ENCODE measurements at places on chromosomes 1 and 21.

DNA sequence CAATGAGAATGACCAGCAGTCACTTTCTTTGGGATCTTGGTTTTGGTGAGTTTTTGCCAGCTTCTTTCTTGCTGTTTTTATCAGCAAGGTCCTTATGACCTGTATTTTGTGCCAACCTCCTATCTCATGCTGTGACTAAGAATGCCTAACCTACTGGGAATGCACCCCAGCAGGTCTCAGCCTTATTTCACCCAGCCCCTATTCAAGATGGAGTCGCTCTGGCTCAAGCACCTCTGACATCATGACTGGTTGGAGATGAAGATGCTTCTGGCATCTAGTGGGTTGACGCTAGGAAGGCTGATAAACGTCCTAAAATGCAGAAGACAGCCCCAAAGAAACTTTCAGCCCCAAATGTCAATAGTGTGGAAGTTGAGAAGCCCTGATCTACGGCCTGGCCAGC is 33.6 kb upstream of the NHLH2 start:
- DNase-seq = no peak

DNA sequence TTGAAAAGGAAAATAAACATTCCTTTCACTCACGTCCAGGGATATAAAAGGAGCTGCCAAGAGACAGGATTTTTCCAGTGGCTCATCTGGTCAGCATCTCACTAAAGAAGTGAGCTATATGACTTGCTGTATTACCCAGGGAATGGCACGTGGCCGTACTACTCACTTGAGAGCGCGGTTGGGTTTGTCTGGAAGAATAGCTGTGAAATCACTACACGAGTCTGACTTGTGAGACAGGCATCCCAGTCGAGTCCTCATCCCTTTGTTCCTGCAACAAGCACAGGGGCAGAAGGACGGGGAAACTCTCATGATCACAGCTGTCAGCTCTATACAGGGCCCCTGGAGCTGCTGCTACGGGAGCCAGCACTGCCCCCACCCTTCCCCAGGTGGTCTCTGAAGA is 17.7 kb downstream of the RGS8 start:
- DNase-seq = no peak

GRCh38 chr1:210024996-210025395 is 87.0 kb downstream of the SYT14 start:
- no peak for DNase-seq

DNA sequence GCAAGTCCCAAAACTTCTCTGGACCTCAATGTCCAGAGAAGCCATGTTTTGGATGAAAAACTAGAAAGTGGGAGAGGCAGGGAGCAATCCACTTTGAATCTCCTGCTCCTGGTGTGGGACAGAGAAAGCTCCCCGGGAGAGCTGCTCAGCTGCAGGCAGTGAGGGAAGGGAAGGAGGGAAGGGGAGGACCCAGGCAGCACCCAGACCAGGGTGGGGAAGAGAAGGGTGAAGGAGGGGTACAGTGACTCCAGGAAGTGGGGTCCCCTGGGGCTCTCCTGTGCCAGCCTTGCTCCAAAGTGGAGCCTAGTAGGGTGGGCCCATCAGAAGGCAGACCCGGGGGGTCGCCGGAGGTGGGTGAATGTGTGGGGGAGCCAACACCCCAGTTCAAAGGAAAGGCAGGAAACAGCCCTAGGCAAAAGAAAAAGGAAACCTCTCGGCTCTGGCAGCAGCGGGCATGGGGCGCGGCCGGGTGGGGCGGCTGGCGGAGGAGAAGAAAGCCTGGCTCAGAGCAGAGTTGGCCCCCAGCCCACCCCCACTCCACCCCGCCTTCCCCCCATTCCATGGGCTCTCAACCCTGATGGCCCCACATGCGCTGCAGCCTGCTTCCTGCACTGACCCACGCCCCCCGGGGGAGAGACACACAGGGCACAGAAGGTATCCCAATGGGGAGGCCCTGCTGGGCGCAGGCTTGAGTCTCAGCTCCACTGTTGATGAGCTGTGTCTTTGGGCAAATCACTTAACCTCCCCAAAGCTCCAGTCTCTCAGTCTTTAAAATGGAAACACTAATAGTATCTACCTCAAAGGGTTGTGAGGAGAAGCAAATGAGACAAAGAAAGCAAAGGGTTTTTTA is 5.7 kb downstream of the LGR6 start:
- DNase-seq = no peak

DNA sequence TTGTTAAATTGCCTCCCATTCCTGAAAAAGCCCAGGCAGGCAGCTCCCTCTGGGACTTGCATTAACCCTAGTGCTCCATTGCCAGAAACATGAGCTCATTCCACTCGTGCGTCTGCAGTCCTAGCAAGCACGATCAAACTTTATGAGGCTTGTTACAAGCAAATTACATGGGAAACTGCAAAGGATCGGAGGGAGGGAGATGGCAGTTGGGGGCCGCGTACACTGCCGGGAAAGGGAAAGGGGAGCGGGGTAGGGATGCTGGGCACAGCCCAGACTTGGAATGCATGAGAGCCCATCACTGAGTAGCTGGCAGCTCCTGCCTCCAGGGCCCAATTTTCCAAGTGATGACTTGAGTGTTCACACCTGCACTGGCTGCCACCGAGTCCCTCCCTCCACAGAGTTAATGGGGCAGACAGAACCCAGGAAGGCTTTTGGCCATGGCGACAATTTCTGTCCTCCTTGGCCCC is 169.9 kb downstream of the BRINP2 start:
- no peak for DNase-seq

GRCh38 chr1:7262611-7263010 is 477.4 kb downstream of the CAMTA1 start:
- no peak for DNase-seq

DNA sequence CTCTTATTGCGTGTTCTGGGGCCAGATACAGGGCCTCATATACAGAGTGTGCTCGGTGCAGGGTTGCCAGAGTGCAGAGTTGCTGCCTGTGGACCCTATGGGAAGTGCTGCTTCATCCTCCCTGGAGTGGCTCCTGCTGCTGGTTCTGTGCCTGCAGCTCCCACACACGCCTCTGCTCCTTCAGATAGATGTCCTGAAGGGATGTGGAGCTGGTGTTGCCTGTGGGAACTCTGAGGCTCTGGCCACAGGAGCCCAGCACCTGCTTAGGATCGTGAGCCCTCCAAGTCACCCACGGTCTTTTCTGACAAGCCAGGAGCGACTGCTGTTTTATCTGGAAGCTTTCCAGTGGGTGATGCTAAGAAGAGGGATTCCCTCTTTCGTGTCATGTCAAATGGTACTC is 120.5 kb downstream of the CAMTA1 start:
- DNase-seq = no peak

- DNase-seq = peak; percentile 40
These were observed 584 bp upstream of the C1orf141 start for GRCh38 chr1:67135354-67135753.

GRCh38 chr1:31234123-31234708 is 5.5 kb downstream of the NKAIN1 start:
- DNase-seq = no peak

DNA sequence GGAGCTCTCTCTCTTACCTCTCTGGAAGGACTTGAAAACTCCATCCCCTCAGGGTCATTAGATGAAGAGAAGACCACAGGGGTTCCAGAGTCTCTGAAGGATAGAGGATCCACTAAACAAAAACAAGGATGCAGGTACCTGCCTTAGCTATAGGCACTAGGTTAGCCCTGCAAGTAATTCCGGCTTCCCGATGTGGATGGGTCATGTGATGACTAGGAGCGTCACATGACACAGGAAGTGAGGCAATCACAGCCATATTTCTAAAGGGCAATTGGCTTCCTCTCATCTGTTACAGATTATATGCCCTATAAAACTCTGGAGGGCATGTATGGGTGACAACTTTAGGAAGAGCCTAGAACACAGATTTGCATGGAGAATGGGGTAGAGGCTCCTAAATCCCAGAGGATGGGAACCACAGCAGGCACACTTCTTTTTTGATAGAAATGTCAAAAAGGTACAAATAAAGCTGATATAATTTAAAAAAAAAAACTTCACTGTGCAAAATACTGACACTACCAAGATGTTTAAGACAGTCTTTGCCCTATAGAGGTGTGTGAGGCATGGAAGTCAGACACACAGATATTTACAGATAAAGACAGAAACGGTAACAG is 14.1 kb downstream of the ENTREP3 start:
- no peak for DNase-seq

DNA sequence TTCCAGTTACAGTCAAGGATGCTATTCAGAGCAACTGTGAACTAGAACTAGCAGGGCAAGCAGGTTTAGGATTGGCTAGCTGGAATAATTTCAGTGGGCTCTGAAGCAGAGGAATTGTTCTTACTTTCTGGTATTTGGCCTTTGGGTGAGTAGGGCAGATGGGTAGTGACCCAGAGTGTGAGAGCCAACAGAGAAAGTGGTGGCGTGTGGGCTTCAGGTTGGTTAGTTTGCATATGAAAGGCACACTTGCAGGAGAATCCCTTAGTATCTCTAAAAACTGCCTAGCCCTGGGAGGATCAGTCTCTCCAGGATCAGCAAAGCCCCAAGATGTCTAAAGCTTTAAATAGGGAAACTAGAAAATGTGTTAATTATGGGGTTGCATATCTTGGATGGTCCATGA is 67.6 kb upstream of the LRRC8B start:
- DNase-seq = no peak

GRCh38 chr1:158998781-158999161 is 10.9 kb upstream of the IFI16 start:
- DNase-seq = no peak

DNA sequence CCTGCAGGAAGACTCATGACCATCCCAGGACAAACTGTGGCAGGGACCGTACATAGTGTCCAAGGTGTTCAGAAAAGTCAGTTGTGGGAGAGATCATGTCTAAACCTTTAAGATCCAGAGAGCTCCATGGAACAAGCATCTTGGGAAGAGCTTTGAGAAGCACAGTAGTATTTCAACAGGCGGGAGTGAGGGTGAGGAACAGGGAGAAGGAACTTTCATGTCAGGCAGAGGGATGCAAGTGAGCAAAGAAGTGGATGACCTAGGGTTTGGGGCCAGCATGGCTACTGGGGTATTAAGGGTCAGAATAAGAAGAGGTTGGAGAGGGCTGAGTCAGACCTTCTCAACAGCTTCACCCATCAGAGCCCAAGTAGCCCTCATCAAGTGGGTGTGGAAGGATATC is 147.9 kb upstream of the ETV3 start:
- no peak for DNase-seq

- DNase-seq = no peak
These were observed 240.6 kb upstream of the TMEM51 start for GRCh38 chr1:14912839-14913481.

DNA sequence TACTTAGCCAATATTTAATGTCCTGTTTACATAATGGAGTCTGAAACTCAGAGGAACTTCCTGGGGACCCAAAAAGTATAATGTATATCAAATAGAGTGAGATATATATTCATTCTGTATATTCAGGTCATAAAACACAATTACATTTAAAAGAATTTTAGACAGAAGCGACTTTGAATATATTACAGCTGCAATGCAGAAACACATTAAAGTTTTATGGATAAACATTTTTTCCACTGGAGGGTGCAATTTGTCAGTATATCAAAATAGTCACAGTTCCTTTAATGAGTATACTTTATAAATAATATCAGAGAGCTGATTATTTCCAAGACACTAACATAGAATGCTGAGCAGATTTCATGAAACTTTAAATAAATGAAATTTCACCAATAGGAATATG is 43.9 kb upstream of the CRB1 start:
- no peak for DNase-seq

DNA sequence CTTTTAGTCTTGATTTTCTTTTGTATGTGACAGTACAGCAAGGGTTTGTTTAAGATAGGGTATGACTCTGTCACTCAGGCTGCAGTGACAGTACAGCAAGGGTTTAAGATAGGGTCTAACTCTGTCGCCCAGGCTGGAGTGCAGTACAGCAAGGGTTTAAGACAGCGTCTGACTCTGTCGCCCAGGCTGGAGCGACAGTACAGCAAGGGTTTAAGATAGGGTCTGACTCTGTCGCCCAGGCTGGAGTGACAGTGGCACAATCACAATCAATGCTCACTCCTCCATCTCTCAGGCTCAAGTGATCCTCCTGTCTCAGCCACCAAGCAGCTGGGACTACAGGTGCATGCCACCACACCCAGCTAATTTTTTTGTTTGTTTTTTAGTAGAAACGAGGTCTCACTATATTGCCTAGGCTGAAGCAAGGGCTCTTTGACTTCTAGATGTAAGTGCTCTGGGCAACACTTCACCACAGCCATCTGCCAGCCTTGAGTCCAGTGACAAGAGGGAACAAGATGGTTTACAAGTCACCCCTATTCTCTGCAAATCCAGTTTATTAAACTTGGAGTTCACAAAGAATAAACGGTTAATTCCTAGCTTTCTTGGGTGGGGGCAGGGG is 965 bp upstream of the SH2D5 start:
- no peak for DNase-seq

DNA sequence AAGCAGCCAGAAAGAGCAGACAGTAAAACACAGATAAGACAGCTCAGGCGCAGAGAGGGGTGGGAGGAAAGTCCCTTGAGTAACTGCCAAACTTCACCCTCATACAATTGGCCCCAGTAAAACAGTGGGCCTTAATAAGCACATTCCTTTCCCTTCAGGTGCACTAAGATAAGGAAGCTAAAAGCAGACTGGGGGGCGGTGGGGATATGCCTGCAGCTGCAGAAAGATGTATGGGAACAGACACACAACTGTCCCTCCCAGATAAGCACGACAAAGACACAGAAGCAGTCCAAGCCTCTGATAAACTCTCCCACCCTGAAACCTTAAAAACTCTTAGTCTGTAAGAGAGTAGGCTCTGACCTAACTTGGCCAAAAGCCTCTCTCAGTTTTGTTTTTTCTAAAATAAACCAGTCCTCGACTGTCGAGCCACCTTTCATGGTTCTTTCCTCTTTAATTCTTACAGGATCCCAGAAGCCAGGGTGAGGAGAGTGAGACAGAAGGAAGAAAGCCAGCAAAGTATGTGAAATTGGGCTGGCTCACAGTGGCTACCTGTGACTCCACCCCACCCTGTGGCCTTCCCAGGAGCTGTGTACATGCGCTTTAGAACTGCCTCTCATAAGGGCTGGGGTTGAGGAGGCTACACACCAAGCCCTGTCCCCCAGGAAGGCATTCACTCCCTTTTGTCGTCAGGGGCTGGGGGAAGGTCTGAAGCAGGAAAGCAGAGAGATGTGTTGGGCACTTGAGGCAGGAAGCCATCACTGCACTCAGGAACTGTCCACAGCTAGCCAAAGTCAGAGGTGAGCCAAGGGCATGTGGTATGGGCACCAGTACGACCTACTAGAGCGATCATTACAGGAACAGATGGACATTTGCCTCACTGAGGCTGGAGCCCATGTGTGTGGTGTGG is 4.6 kb downstream of the PGLYRP4 start:
- no peak for DNase-seq

- peak; percentile 62 for DNase-seq
These were observed 48.5 kb downstream of the NR5A2 start for GRCh38 chr1:200075938-200076546.

DNA sequence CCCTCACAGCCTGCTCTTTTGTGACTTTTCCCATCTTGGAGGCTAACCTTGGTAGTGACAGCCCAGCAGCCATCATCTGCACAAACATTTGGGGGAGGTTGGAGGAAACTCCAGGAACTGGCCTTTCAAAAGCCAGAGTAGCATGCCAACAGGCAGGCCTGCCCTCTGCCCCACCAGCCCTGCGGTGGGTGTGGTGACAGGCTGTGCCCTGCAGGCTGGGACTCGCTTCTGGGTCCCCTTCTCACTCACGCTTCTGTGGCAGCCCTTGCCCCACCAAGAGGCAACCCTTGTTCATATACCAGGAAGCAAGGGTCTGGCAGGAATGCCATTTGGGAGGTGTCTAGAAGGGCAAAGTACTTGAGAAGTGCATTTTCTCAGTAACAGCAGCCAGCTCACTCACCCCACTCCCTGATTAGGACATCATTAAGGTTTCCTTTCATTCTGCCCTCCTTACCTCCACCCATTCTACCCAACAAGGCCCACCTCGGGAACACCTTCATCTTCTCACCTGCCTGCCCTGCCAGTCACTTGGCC is 20.8 kb upstream of the FAM3B start:
- no peak for DNase-seq

GRCh38 chr1:148362626-148363438 is 120.3 kb downstream of the PPIAL4G start:
- no peak for DNase-seq

Measured in retinal pigment epithelial cell (primary cell).